ENCODE measurements at places on chromosomes 16 and 17.

GRCh38 chr17:35923609-35924114, 6.9 kb downstream of the RDM1 start:
- DNase-seq = no peak

DNA sequence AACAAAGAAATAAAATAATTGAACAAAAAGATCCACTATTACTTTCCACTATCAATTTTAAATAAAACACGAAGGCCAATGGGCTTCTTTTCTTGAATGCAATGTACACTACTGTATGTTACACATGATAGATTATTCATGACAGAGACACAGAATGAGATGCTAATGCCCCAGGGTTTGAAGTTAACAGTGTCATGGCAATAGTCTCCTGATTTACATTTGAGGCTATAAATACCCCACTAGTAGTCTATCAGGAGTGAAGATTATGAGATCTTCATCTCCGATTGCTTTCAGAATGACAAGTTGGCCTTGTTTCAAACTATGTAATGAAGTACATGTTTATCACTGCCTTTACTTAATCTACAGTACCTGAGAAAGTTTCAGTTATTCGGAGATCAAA, 84.4 kb downstream of the RPGRIP1L start:
- no peak for DNase-seq

DNA sequence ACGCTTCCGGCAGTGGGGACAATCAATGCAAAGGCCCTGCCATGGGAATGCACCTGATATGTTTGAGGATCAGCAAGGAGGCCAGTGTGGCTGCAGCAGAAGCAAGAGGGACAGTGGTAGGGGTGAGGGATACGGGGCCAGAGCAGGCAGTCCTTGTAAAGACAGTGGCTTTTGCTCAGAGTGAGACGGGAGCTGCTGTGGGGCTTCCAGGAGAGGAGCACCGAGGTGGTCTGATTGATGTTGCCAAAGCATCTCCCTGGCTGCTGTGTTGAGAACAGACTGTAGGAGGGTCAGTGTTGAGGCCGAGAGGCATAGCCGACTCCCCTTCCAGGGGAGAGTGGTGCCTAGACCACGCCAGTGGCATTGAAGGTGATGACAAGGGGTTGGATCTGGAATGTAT, 11.4 kb upstream of the SPNS2 start:
- no peak for DNase-seq

DNA sequence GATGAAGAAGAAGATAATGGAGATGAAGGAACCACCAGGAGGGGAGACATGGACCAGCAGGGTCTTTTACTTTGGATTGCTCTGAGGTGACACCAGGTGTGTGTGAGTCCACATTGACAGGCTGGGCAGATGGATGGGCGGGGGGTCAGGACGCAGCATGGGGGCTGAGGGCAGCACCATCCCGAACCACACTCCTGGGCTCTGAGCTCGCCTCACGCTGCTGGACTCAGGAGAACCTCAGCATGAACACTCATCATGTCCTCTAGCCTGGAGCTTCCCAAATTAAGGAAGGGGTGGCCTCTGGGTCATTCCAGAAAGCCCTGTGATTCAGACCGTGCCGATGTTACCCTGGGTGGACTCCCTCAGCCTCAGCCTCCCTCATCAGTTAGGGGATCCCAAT, 50.4 kb upstream of the MAP3K14 start:
- DNase-seq = no peak

- DNase-seq = no peak
These were observed 933 bp upstream of the ATXN7L3 start for GRCh38 chr17:44200478-44201155.

- DNase-seq = peak; percentile 18
These were observed at the start of gene SLC9A5 for GRCh38 chr16:67248401-67249177. Gene SLC9A5, plus strand, starts transcription at chr16:67248979. Its CDS starts 36 bp downstream, at chr16:67249015.

DNA sequence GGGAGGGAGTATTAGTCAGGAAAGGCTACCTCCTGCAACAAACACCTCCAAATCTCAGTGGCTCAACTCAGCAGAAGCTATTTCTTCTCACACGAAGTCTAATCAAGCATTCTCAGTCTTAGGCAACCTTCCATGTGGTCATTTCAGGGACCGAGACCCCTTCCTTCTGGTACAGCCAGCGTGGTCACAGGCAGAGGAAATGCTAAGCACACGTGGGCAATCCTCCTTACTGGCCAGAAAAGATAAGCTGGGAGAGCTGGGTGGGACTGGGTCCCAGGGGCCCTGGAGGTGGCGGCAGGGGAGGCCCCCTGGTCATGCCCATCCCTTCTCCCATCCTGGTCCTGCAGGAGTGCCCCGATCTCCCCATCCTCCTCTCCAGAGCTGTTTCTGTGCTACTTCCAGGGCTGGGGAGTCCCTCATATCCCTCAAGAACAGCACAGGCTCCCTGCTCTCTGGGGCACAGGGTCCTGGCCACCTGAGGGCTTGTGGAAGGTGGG, 5.7 kb upstream of the CX3CL1 start:
- no peak for DNase-seq

DNA sequence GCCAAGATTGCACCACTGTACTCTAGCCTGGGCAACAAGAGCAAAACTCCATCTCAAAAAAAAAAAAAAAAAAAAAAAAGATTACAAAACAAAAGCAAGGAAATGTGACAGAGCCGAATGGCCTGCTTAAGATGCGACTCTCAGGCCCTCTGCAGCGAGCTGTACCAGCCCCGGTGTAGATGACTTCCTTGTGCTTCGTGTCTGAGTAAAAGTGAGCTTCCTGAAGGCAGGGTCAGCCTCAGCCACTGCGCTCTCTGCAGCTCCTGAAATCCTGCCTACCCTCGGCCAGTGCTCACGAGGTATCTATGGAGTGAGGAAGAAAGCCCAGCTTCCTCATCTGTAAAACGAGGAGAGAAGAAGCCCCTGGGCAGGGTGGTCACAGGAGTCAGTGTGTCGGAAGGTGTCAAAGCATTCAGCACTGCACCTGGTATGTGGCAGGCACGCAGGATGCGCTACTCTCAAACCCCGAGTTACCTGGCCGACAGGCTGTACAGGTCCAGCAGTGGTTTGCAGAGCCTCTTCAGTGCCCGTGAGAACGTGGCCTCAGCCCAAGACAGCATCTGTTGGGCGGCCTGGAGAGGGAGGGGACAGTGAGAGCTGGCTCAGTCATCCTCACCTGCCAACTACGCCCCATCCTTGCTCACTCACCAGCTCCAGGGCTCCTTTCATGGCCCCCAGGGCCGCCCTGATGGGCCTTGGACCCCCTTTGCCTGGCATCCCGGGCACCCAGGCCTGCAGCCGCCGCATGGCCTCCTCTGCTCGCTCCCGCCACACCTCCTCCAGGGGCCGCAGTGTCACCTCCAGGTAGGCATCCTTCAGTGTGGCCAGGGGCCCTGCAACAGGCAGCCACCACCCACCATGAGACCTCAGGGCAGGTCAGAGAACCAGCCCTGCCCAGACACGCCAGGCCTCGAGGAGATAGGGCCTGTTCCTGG, 44.6 kb downstream of the RMI2 start:
- DNase-seq = no peak

GRCh38 chr17:835263-835662, 53.1 kb downstream of the MRM3 start:
- DNase-seq = no peak

GRCh38 chr16:51624080-51624775, 473.2 kb upstream of the SALL1 start:
- DNase-seq = no peak

DNA sequence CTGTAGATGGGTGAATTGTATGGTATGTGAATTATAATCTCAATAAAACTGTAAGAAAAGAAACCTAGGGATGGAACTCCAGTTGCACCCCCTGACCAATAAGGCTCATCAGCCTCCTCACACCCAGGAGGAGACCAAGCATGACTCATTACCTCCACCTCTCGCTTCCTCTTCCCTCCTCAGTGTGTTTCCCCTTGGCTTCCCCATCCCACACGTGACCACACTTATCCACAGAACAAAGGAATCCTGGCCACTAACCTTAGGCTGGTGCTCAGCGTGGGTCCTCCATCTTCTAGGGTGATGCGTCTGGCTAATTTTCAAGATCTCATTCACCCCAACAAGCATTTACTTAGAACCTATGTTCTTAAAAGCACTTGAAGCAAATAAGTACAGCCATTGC, 36.2 kb upstream of the MAP3K14 start:
- peak; percentile 57 for DNase-seq

- no peak for DNase-seq
These were observed 273.2 kb downstream of the MRTFB start for GRCh38 chr16:14344292-14344691.

- peak; percentile 53 for DNase-seq
These were observed 742 bp upstream of the SLC16A13 start for GRCh38 chr17:7034955-7035590.

DNA sequence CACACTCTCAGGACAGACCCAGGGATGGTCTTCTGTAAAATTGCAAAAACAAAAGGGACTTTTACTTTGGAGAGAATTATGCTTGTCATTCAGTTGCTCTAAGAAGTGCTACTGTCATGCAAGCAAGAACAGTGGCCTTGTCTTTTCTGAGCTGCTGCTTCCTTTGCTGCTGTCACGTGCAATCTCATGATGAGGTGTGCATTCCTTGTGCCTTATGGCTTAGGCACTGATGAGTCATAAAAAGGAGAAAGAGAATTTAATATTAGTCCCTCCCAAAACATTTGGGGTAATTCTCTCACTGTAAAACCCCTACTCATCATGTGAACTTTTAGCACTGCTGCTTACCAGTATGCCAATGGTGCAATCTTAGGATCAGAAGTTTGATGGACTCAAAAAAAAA, 2051.3 kb downstream of the TP53TG3F start:
- DNase-seq = no peak
